ENCODE measurements at places on chromosomes 3 and 15.

DNA sequence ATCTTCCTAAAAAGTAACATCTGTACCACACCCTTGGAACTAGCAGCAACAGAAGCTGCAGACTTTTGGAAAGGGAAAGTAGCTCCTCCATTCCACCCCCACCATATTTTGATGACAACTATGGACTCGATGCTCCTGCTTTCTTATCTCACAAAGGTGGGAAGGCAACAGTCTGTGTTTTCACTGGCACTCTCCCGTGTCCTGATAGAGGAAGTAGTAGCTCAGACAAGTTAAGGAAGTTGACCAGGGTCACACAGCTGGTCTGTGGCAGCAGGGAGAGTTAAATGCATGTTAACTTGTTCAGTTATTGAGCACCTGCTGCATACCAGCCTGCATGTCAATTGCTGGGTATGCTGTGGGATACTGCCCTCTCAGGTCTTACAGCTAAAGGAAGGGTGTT lies 33.1 kb downstream of the BHLHE40 start:
- DNase-seq: no peak

DNA sequence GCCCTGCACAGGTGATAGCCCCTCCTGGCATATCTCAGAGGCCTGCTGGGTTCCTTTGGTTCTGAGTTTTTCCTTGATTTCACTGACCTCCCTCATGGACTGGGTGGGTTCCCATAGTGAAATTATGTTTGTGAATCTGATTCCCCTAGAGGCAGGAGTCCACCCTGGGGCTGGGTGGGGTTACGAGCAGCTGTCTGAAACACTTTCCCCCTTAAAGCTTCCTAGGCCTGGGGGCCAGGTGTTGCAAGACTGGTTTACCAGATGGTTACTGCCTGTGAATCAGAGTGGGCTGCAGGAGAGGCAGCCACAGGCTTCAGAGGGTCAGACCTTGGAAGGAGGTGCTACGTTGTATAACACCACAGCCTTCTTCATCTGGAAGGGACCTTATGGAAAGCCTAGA lies 34.3 kb downstream of the IL20RB start:
- no peak for DNase-seq

- DNase-seq: peak; percentile 18
Observed at GRCh38 chr3:59450946-59451763, 401.3 kb upstream of the CFAP20DC start.

- DNase-seq: no peak
Observed at GRCh38 chr3:157093096-157093495, 66.9 kb downstream of the CCNL1 start.

- DNase-seq: no peak
Observed at GRCh38 chr3:152039887-152040286, 166.4 kb downstream of the SUCNR1 start.

DNA sequence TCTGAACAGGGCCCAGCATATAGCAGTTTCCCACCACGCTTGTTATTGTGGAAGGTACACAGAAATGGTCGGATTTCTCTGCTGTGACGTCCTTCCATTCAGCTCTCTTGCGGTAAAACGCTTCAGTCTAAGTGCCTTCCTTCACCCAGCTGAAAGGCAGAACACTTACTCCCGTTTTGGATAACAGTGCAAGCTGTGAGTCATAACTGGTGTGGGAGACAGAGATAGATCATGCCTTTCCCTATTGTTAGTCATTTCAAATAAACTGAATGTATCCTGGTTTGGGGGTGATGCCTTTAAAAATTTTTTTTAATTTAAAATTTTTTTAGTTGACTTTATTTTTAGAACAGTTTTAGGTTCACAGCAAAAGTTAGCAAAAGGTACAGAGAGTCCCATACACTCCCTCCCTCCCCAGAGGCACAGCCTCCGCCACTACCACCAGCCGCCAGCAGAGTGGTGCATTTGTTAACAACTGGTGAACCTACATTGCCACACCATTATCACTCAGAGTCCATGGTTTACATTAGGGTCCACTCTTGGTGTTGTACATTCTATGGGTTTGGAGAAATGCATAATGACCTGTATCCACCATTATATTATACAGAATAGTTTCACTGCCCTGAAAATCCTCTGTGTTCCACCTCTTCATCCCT lies 94.9 kb upstream of the NSMCE3 start:
- peak; percentile 87 for DNase-seq

DNA sequence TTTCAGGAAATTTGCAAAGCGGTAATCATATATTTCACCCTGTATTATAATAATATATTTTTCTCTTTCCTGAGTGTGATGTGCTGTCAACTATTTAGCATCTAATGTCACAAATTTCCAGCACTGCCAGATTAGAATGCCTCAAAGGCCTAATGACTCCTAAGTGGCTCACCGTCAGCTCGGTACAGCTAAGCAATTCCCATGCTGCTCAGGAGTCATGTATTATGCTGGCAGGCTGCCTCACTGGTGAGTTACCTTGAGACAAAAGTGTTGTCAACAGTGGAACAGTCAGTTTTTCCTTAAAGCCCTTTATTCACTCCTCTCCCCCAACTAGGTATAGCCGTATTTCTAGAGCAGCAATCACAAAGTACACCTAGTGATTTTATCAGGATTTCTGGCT lies 83.6 kb downstream of the NSUN3 start:
- no peak for DNase-seq
